ENCODE measurements at places on chromosomes 6 and 20.
A peak's percentile ranks its signal among the peaks of the same experiment; 100 is the strongest.

- no peak for DNase-seq
Measured at GRCh38 chr6:132714160-132714559, 305 bp upstream of the VNN1 start.

GRCh38 chr20:19291024-19291817, 78.8 kb downstream of the SLC24A3 start:
- no peak for DNase-seq

GRCh38 chr20:54228841-54229240, 21.0 kb downstream of the PFDN4 start:
- no peak for DNase-seq

DNA sequence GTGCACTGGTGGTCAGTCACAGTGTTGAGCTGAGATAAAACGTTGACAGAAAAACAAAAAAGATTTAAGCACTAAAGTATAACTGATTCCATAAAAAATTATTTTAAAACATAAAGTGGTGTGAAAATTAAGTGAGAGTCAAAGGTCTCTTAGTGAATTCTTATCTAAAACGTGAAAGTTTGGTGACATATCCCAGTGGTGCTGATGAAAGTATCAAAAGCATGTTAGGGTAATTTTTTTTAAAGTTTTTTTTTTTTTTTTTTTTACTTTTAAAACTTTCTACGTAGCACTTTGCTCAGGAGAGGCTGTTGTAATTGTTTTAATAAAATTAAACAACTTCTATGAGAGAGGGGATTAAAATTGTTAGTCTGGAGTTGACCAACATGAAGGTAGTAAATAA, 65.6 kb upstream of the TMEM30A start:
- DNase-seq: no peak

DNA sequence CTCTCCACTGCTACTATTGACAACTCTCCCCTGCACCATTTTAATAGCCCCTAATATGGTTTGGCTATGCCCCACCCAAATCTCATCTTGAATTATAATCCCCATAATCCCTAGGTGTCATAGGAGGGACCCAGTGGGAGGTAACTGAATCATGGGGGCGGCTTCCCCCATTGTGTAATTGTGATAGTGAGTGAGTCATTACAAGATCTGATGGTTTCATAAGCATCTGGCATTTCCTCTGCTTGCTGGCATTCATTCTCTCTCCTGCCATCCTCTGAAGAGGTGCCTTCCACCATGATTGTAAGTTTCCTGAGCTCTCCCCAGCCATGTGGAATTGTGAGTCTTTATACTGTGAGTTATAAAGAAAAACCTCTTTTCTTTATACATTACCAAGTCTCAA, 74.1 kb upstream of the TCF21 start:
- no peak for DNase-seq

DNA sequence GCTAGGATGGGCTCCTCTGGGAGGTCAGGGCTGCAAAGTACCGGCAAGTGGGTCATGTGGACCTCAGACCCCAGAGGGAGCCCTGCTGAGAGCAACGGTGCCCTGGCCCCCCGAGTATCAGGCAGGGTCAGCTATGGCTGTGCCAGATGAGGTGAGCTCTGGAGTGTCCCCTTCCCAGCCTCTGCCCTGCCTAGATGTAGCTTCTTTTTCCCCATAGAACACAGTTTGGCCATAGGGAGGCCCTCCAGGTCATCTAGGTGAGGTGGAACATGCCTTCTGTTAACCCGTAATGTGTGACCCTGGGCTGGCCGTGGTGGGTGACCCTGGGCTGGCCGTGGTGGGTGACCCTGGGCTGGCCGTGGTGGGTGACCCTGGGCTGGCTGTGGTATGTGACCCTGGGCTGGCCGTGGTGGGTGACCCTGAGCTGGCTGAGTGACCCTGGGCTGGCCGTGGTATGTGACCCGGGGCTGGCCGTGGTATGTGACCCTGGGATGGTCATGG, 21.2 kb upstream of the PCMTD2 start:
- DNase-seq: no peak

DNA sequence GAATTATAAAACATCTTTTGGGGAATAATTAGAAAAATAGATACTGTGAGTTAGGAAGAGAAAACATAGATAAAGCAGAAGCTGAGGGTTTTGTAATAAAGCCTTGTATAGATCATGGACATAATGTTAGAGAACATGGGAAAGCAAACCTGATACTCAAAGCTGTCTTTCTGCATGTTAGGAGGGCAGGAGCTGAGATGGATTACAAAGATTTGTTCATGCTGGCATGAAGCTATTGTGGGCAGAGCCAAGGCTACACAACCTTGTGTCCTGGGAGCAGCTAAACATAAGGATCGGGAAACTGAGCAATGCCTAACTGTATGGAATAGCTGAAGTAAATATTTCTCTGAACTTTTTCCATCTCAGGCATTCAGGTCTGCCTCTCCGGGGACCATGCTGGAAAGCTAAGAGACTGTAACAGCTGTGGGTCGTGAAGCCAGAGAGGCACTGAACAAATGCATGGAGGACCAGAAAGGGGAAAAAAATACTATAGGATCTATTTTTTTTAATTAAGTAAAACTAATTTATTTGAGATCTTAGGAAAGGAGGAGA, 28.2 kb upstream of the CNKSR3 start:
- DNase-seq: no peak

GRCh38 chr20:50758469-50758868, 27.1 kb downstream of the PARD6B start:
- DNase-seq: no peak

DNA sequence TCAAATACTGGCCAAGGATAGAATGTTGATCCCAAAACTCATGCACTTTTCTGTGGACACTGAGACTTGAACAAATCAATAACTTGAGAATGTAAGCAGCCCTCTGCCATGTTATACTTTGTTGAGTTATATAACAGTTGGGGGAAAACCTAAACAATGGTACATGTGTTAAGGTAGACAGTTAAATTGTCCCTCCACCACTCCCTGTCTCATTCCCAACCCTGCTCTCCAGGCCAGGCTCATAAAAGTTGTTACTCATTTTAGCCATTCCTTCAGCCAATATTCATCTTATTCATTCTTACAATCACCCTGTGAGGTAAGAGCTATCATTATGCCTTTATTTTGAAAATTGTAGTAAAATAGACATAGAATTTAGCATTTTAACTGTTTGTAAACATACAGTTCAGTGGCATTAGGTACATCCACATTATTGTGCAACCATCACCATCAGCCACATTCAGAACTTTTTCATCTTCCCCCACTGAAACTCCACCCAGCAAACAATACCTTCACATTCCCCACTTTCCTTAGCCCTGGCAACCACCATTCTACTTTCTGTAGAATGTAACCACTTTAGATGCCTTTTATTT, 38.2 kb upstream of the IER3 start:
- no peak for DNase-seq

GRCh38 chr20:63692436-63693082, 3.9 kb upstream of the TNFRSF6B start:
- no peak for DNase-seq

- no peak for DNase-seq
Measured at GRCh38 chr6:133641104-133641503, 247.8 kb upstream of the TCF21 start.

DNA sequence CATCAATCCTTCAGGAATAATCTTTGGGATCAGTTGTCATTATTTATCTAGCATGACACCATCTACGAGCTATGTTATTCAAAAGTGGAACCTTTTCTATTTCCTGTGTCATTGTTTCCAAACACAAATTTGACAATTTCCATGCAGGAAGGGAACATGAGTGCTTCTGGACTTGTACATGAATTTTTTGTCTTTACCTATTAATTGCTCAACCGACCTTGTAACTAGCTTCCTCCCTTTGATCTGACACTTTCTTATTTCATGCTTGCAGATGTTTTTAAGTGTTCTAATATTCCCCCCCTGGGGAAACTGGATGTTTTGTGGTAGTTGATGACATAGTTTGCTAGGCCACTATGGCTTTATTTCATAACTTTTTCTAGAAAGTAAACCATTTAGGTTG, 139.4 kb downstream of the BMP2 start:
- DNase-seq: no peak

- DNase-seq: no peak
Measured at GRCh38 chr20:46784436-46785127, 75.1 kb downstream of the SLC2A10 start.

GRCh38 chr6:169472786-169473416, 219.3 kb upstream of the THBS2 start:
- no peak for DNase-seq

DNA sequence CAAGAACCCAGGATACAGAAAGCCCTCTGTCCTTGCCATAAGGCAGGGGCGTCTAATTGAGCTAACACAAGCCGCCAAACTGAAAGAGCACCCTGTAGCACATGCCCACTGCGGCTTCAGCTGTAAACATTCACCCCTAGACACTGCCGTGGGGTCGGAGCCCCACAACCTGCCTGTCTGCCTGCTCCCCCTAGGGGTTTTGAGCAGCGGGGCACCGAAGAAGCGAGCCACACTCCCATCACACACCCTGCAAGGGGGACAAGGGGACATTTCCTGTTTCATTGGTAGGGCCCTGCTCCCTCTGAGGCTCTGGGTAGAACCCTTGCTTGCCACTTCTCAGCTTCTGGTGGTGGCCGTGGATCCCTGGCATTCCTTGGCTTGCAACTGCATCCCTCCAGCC, 45.2 kb upstream of the BCLAF1 start:
- no peak for DNase-seq

- DNase-seq: no peak
Measured at GRCh38 chr6:139172567-139172966, 37.7 kb downstream of the HECA start.

- DNase-seq: no peak
Measured at GRCh38 chr6:101907356-101908217, 514.1 kb downstream of the GRIK2 start.

- DNase-seq: no peak
Measured at GRCh38 chr6:34476447-34476846, 10.6 kb downstream of the PACSIN1 start.

- peak; percentile 17 for DNase-seq
Measured at GRCh38 chr6:148972481-148972880, 225.7 kb downstream of the UST start.

DNA sequence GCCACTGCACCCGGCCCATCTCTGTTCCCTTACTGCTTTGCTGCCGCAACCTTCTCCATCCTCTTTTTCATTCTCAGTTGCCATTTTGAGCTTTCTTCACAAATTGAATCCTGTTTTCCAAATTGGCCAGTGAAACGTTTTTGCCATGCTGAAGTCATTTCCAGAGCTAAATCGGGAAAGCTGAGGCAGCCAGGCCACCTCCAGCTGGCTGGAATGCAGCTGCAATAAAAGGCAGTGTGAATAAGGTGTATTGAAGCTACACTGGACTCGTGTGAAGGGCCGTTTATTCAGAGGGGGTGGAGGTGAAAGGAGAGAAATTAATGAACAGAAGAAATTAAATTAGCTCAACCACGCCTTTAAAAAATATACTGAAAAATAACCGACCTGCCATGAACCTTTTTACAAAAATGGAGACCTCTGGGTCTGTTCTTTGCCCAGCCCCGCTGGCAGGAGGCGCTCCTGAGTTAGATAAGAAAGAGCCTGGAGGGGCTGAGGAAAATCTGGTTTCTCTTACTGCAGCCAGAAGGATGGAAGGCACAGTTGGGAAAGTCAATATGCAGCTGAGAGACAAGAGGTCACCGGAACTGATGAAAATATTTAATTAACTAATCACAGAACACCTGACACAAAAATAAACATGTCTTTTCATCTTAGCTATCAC, 283.9 kb downstream of the FOXC1 start:
- DNase-seq: no peak

GRCh38 chr6:123780021-123780420, 23.6 kb upstream of the NKAIN2 start:
- DNase-seq: no peak

- DNase-seq: no peak
Measured at GRCh38 chr6:12420626-12421025, 130.5 kb downstream of the EDN1 start.

GRCh38 chr6:156826290-156826955, 49.2 kb downstream of the ARID1B start:
- DNase-seq: no peak

GRCh38 chr20:14208956-14209355, 128.5 kb downstream of the FLRT3 start:
- no peak for DNase-seq

DNA sequence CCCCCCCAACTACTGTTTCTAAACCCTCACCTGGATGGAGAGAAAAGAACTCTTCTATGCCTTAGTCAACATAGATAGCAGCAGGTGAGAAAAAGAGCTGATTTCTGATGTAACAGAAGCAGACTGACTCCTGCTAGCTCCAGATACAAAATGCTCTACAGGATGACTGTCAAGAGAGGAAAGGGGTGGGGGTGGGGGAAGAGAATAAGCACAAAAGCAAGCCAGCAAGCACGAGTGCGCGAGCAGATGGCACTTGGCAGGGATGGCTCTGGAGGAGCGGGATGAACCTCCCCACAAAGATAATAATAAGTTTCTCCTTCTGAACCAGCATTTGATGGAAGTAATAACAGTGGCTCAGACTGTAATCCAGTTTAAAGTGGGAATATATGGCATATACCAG, 45.6 kb upstream of the SPDEF start:
- no peak for DNase-seq

All from T-helper 22 cell (primary cell).